ENCODE measurements at places on chromosomes 2 and 18.

GRCh38 chr2:108632332-108633160 lies 86.7 kb upstream of the RANBP2 start:
- no peak for DNase-seq

- no peak for DNase-seq
Measured at GRCh38 chr2:88818381-88818780, 126.9 kb downstream of the RPIA start.

GRCh38 chr2:102064679-102065674 lies 73.2 kb downstream of the IL1R2 start:
- DNase-seq, result no peak

DNA sequence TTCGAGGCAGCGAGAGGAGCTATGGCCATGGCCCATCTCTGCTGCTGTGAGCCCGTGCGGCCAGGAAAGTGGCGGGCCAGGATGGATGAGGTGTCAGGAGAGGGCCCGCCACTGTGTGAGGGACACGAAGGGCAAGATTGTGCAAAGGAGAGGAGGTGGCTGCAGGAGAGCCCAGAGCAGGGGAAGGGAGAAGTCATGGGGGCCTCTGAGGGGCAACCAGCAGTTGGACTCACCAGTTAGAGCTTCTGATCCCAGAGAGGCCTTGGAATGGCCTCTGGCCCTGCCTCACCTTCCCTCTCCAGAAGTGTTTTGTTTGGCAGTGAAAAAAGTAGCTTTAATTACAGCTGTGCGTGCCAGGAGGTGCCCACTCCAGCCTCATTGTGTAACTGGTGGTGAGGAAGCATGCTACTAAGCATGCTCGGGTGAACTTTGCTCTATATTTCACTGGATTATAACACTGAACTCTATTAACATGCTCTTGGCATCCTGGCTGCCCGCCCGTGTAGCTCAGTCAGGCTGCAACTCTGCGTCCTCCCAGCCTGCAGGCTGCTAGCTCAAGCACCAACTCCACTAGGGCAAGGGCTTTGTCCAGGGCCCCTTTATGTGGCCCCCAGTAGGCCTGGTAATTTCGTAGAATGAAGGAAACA lies 34.2 kb downstream of the IMPA2 start:
- no peak for DNase-seq

All from smooth muscle cell of the brain vasculature (primary cell).